ENCODE measurements at places on chromosomes 4 and X. TPM values are rescaled to one million over a fixed set of nuclear protein-coding genes. Genes with fewer than 3 reads are reported as not detected.

GRCh38 chrX:38095971-38096529, 89.7 kb downstream of the SYTL5 start:
- no peak for DNase-seq

DNA sequence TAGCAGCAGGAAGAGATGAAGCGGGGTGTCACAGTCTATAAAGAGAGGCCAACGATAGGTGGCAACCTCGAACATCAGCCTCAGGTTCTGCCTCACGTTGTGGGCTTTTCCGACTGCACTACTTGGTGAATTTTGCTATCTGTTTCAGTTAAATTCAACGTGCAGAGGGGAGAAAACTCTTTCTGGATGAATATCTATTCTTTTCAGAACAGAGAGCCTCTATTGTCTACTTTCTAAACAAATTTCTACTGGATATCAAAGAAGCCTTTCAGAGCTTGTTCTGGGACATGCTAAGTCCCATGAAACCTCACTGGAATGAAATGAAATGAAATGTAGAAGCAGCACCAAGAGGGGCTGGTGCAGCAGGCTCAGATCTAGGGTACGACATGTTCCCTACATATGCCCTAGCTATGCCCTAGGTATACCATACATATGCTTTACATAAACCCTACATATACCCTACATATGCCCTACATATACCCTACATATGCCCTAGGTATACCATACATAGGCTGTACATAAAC, 116.5 kb upstream of the TRIM2 start:
- no peak for DNase-seq

The ALAS2 gene
- total RNA-seq: not detected

DNA sequence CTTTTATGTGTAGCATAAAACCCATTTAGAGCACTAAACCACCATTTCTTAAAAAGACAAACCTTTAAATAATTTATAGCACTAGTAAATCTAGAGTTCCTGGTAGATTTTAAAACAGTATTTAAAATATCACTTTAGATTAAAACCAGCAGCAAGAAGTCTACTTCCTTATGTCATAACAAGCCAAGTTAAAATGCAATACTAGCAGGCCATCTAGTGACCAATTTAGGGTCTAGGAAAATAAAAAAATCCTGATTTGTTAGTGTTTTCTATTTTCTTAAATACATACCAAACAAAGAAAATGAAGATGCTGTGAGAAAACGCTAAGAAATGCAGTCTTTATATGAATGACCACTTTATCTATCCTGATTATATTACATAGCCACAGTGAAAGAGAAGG, 53.9 kb downstream of the PAPSS1 start:
- no peak for DNase-seq

DNA sequence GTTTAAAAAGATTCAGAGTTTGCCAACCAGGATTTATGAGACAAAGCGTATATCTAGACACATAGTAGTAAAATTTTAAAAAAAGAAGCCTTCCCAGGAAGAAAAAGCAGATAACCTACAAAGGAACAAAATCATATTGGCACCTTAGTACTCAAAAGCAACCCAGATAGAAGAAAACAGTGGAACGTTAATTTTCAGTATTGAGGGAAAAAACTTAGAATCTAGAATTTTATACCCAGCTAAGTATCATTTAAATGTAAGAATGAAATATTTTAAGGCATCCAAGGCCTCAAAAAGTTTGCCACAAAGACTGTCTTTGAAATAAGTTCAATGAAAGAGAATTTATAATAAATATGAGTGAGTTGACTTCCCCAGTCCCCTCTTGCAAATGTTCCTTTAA, 96.5 kb upstream of the EOLA2 start:
- no peak for DNase-seq

GRCh38 chr4:85676850-85677590, 202.1 kb downstream of the ARHGAP24 start:
- DNase-seq: no peak

- no peak for DNase-seq
These were observed 84.0 kb downstream of the PABPC4L start for GRCh38 chr4:134117392-134118183.

Measured in osteocyte (in vitro differentiated cells).